Activated naive CD8-positive, alpha-beta T cell treated with anti-CD3 and anti-CD28 coated beads, Interleukin-2, amount 50 U/mL, for 16 hours (primary cell): ENCODE measurements at places on chromosomes 6 and 20.

DNA sequence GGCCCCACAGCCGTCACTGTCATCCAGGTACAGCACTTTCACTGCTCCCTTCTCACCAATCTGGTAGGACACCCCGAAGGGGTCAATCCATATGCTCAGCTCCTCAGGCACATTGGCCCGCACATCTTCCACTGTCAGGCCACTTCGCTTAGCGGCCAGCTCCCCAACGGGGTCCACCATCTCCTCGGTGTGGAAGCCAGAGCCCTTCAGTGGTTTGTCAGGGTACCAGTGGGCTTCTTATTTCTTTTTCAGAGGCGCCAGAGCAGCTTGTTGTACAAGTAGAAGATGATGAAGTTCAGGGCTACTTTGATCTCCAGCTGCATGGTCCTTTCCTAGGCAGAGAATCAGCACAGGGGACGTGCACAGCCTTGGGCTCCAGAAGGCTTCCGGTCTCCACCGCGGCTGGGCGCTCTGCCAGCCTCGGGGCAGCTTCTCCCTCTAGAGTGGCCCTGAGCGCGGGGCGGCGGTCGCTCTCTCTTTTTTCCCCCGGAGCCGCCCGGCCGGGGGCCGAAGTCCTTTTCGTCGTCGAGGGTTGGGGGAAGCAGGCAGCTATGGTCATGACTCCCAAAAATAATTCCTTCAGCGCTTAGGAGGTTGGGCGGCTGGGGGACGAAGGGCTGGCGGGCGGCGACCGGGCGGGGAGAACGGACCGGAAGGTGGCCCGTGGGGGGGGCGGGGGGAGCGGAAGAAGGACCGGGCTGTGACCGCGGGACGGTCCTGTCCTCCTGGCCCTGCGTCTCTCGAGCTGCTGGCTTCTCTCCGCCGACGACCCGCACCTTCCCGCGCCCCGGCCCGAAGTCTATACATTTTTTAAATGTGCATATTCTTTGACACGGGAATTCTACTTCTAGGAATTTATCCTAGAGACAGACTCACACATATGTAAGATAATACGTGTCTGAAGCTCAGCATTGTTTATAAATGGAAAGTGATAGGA, 6.5 kb upstream of the ZSCAN9 start:
- no peak for DNase-seq

DNA sequence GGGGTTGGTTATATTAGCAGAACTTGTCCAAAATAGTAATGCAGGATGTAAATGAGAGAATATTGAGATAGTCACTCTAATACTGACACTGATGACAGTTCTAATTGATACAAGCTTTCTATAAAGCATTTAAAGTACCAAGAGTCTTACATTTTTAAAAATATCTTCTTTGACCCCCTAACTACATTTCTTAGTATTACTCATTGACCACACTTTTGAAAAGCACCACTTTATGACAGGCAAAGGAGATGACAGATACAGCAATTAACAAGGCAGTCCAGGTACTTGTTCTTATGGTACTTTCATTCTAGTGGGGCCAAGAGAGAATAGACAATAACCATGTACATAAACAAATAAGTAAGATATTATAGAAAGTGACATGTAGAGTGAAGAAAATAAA, 139.4 kb upstream of the EYA4 start:
- no peak for DNase-seq

GRCh38 chr6:62971976-62972658, 239.2 kb upstream of the FKBP1C start:
- DNase-seq: no peak

GRCh38 chr6:158314737-158315136, 2.5 kb downstream of the TULP4 start:
- no peak for DNase-seq

- no peak for DNase-seq
These were observed 64.6 kb upstream of the PIM1 start for GRCh38 chr6:37105148-37106050.

- no peak for DNase-seq
These were observed 18.0 kb downstream of the STX7 start for GRCh38 chr6:132494954-132495353.

DNA sequence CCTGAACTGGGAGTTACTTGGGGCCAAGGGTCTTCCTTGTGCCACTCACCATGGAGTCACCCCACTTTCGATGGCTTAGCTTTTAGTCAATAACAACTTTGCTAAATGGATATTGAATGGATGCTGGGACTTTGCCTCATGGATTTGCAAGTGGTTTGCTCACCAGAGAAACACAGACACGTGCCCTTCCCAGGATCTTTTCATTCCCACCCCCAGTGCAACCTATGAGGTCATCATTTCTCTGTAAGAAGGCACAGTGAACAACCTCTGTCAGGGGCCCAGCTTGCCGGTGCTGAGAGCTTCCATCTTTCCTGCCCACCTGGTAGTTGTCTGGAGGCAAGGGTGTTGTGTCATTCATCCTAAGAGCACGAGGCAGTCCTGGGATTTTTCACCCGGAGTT, 256.8 kb upstream of the PMEPA1 start:
- DNase-seq: no peak
